Fibroblast of lung (primary cell): ENCODE measurements at places on chromosomes 2 and 18. TPM values are rescaled to one million over a fixed set of nuclear protein-coding genes. Genes with fewer than 3 reads are reported as not detected.

- no peak overlapping the region for H3K4me3 ChIP-seq
- no peaks in the 10 kb centered on the region for H3K27me3 ChIP-seq
- DNase-seq = no peak
- no peak overlapping the region for H3K27ac ChIP-seq
These were observed 106.7 kb upstream of the ARL4C start for GRCh38 chr2:234603619-234604018.

NTSR2 gene
- total RNA-seq = under 0.01 TPM in 1 of 2 replicates, not detected in the other

DNA sequence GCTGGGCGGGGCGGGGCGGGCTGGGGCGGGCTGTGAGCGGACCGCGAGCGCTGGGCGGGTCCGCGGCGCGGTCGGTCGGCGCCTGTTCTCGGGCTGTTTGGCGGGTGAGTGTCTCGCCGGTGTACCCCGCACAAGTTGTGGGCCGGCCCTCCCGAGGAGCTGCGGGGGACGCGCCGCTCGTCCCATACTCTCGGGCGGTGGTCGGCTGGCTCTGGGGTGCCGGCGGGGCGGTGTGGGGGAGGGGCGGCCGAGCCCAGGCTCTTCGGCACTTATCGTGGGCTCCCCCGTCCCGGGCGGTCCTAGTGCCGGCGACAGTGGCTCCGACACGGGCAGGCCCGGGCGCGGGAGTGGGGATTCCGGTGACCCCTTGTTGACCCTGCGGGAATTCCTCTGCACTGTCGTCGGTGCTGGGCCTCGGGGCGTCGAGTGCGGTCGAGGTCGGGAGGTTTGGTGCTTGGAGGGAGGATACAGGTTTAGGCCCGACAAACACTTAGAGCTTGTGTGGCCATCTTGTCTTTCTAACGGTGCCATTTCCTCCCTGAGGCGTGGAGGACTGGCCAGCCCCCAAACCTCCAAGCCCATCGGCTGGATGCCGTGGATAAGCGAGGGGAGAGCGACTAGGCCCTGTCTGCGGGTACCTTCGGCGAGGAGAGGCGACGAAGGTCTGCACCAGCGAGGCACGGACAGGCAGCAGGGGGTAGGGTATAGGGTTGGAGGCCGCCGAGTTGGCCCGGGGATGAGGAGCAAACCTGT, at the start of gene SEPTIN2:
TSS of gene SEPTIN2 (plus strand) at position 47 of the 753 bp plus-strand sequence. CDS start 8,308 bp downstream, outside the sequence.
- DNase-seq = peak; percentile 52
- peak within 1 kb of the TSS; percentile 99 for H3K27ac ChIP-seq
- peaks cover 3% of the 10 kb centered on the region for H3K4me1 ChIP-seq
- peak within 1 kb of the TSS; percentile 92 for H3K4me3 ChIP-seq

ALPG gene
- total RNA-seq = not detected in 2 replicates

- H3K4me3 ChIP-seq = peak overlapping the region; percentile 90
- no peaks in the 10 kb centered on the region for H3K27me3 ChIP-seq
- peak overlapping the region; percentile 92 for H3K27ac ChIP-seq
- peak; percentile 38 for DNase-seq
- H3K4me1 ChIP-seq = peaks cover 2% of the 10 kb centered on the region
These were observed 542 bp downstream of the PGAP1 start for GRCh38 chr2:196925768-196926561.

DNA sequence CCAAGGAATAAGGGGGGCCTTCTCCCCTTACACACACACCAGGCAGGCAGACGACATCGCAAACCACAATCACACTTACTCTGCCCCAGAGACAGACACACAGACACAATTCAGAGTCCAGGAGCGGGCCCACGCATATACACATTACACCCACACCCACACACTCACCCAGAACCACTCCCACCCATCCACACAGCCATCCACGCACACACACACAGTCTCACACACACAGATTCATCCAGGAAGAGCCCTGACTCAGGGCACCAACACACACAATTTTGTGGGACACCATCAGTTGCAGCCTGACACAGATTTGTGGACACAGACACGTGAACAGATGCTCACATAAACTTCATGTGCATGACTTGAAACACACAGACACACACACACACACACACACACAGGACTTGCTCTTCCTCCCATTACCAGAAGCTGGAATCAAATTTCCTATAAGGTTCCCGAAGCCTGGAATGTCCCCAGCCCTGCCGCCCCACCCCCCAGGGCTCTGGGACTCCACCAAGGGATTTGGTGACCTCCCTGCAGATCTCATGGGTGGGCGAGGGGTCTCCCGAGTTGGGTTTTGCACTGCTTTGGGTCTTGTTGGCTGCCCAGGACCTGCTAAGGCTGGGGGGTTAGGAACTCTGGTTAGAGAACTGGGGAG, 23.5 kb downstream of the TNS1 start:
- peaks cover 13% of the 10 kb centered on the region for H3K4me1 ChIP-seq
- H3K27me3 ChIP-seq = no peaks in the 10 kb centered on the region
- no peak overlapping the region for H3K27ac ChIP-seq
- no peaks in the 10 kb centered on the region for H3K36me3 ChIP-seq

TSPYL6 gene
- total RNA-seq = not detected in 2 replicates

GRCh38 chr2:200658278-200658864, 72.6 kb downstream of the AOX1 start:
- peaks cover 5% of the 10 kb centered on the region for H3K4me1 ChIP-seq
- peak; percentile 23 for DNase-seq
- no peaks in the 10 kb centered on the region for H3K27me3 ChIP-seq
- no peak overlapping the region for H3K27ac ChIP-seq
- no peak overlapping the region for H3K4me3 ChIP-seq
- no peaks in the 10 kb centered on the region for H3K36me3 ChIP-seq

DNA sequence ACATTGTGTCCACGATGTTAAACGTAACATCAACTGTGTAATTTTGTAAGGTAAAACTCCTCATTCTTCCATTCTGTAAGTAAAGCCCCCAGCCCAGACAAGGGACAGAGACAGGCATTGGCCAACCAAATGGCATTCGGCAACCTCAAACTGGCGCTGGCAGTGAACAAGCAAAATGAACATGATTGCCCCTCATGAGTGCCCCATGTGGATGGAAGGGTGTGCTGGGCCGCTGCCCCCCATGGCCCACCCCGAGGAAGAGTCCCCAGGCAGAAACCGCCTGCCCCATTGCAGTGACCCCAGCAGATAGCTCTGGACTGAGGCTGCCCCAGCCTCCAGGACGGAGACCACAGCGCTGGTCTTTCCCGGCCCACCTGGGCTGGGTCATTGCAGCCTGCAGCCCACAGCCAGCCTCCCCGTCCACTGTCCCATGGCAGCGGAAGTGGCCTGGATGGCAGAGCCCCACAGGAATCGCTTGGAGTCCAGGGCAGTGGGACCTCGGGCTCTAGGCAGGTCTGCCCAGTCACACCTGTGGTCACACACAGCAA, 220.2 kb downstream of the HDAC4 start:
- no peaks in the 10 kb centered on the region for H3K27me3 ChIP-seq
- no peaks in the 10 kb centered on the region for H3K4me1 ChIP-seq
- H3K27ac ChIP-seq = no peak overlapping the region
- no peaks in the 10 kb centered on the region for H3K36me3 ChIP-seq

- no peaks in the 10 kb centered on the region for H3K27me3 ChIP-seq
- H3K27ac ChIP-seq = no peak overlapping the region
- H3K4me1 ChIP-seq = no peaks in the 10 kb centered on the region
- no peak overlapping the region for H3K4me3 ChIP-seq
- H3K36me3 ChIP-seq = no peaks in the 10 kb centered on the region
These were observed 700.1 kb downstream of the ADCYAP1 start for GRCh38 chr18:1604751-1605150.

DNA sequence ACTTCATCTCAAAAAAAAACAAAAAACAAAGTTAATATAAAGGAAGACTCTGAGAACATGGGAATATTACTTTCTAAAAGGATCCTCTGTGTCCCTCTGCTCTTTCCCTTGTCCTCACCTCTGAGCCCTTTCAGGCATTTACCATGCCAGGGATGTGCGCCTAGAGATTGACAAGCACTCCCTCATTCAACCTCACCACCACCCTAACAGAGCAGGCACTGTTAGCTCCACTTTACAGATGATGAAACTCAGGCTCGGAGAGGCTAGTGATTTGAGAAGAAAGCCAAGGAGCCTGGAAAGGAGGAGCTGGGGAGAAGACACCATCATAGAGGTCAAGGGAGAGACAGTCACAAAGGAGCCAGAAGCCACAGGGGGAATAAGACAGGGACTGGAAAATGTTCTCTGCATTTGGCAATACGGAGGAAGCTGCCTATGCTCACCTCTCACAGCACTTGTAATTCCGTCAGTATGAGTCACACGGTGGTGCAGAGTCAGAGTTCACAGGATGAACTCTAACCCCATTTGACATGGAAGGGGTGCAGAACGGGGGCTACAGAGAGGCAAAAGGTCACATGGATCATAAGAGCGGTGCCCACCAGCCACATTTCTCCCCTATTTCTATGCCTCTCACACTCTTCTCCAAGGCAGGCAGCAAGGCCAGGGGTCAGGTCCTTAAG, 101.8 kb upstream of the NFU1 start:
- no peak overlapping the region for H3K27ac ChIP-seq
- no peaks in the 10 kb centered on the region for H3K27me3 ChIP-seq
- peak; percentile 22 for DNase-seq
- H3K4me3 ChIP-seq = no peak overlapping the region

ALPI gene
- not detected in 2 replicates for total RNA-seq

- peak overlapping the region; percentile 39 for H3K27ac ChIP-seq
- H3K36me3 ChIP-seq = no peaks in the 10 kb centered on the region
- peak overlapping the region; percentile 44 for H3K4me3 ChIP-seq
These were observed 2.7 kb downstream of the ID2 start for GRCh38 chr2:8684540-8684877.

- H3K36me3 ChIP-seq = no peaks in the 10 kb centered on the region
- no peak overlapping the region for H3K4me3 ChIP-seq
- no peak overlapping the region for H3K27ac ChIP-seq
- no peak for DNase-seq
These were observed 2.2 kb upstream of the GAREM1 start for GRCh38 chr18:32472841-32473240.

MBP gene
- total RNA-seq = 3.6 and 7.2 TPM in 2 replicates

PTGR3 gene
- total RNA-seq = 5.6 and 6.8 TPM in 2 replicates

PRSS56 gene
- not detected in 2 replicates for total RNA-seq

DNA sequence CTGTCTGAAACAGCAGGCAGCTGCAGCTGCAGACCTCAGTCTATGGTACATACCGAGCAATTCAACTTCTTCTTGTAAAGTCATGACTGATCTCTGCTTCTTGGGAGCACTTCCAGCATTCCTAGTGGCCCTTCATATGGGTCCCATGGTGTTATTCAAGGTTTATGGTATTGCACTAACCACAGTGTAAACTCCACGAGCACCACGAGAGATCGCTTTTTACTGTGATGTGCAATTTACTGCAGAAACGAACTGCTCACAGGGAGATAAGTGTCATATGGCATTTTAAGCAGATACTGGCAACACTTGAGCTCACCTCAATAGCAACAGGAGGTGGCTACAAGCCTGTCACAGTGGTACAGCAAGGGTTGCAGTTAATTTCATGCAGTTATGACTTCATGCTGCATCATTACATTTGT, 38.6 kb upstream of the SH3BP4 start:
- H3K36me3 ChIP-seq = no peaks in the 10 kb centered on the region
- no peak overlapping the region for H3K4me3 ChIP-seq
- peak; percentile 54 for DNase-seq
- peaks cover 3% of the 10 kb centered on the region for H3K4me1 ChIP-seq
- H3K27me3 ChIP-seq = no peaks in the 10 kb centered on the region

DNA sequence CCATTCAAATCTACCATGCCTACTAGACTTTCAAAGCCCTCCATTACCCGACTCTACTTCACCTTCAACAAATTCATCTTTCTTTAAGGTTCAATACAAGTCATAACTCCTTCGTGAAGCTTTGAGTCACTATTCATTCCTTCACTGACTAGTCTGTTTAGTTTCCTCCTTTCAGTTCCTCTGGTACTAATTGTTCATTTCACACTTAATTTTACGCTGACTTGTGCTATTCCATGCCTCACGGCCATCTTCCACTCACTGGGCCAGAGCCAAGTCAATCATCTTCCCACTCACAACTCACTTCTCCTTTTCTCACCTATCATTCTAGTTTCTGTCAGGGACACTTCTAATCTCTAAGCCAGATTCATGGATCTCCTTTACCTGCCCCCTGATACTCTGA, 136.2 kb downstream of the MTX2 start:
- no peak overlapping the region for H3K27ac ChIP-seq
- H3K4me3 ChIP-seq = no peak overlapping the region
- no peak for DNase-seq
- no peaks in the 10 kb centered on the region for H3K27me3 ChIP-seq
- no peaks in the 10 kb centered on the region for H3K36me3 ChIP-seq

DNA sequence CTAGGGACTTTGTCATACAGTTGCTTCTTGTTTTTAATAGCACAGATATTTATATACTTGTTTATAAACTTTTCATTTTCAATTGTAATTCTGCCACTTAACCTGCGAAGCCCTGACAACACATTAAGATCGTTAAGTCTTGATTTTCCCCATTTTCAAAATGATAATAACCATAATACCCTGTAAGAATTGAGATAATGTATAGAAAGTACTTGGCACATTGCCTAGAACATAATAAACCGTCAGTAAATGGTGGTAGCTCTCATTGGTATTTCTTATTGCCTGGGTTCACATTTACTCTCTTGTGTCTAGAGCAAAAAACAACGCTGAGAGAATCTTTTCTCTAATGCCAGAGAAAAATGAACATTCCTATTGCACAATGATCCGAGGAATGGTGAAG, 18.6 kb downstream of the PTCD3 start:
- no peak overlapping the region for H3K27ac ChIP-seq
- H3K27me3 ChIP-seq = no peaks in the 10 kb centered on the region
- DNase-seq = no peak
- H3K36me3 ChIP-seq = peaks cover 18% of the 10 kb centered on the region
- H3K4me1 ChIP-seq = no peaks in the 10 kb centered on the region
